ELR (cell line): ENCODE measurements at places on chromosomes 1 and 21.

- peak; percentile 74 for DNase-seq
These were observed 27.7 kb downstream of the CR1L start for GRCh38 chr1:207672522-207673130.

DNA sequence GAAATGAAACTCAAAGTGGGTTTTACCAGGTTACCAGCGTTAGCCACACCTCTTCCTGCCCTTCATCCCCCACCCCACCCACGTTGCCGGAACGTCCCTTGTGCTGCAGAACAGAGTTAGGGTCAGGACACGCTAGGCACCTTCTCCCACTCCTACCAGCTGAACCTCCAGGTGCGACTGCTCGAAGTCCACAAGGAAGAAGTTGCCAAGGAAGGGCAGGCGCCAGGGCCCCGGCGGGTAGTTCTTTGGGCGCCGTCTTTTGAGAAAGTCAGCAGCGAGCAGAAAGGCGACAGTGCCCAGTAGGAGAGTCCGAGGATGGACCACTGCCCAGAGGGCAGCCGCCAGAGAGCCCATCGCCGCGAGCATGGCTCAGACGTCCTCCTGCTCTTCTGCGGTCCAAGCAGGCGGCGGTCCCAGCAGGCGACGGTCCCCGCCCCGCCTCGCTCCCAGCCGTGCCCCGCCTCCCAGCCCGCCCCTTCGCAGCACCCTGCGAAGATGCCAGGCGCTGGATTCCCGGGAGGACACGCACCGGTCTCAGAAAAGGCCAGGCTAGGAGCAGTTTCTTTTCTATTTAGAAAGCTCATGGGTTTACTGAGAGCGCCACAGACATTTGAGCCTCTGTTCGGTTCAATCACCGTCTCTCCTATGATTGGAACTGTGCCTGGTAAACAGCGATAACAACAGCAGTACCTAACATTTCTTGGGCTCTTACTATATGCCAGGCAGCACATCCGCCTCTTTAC is at the start of gene CYP2J2:
TSS of gene CYP2J2 (minus strand) at position 393 of the 743 bp plus-strand sequence. CDS start at position 366, 27 bp downstream.
- DNase-seq: peak; percentile 33

GRCh38 chr1:26078286-26079177 is 11.1 kb upstream of the TRIM63 start:
- no peak for DNase-seq

DNA sequence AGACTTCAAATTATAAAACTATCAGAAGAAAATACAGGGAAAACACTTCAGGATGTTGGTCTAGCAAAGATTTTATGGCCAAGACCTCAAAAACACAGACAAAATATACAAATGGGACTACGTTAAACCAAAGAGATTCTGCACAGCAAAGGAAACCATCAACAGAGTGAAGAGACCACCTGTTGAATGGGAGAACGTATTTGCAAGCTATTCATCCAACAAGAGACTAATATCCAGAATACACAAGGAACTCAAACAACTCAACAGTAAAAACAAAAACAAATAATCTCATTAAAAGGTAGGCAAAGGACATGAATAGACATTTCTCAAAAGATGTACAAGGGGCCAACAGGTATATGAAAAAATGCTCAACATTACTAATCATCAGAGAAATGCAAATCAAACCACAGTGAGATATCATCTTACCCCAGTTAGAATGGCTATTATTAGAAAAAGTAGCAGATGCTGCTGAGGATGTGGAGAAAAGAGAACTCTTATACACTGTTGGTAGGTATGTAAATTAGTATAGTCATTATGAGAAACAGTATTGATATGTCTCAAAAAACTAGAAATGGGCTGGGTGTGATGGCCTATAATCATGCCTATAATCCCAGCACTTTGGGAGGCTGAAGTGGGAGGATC is 112.6 kb downstream of the LRIG2 start:
- no peak for DNase-seq

DNA sequence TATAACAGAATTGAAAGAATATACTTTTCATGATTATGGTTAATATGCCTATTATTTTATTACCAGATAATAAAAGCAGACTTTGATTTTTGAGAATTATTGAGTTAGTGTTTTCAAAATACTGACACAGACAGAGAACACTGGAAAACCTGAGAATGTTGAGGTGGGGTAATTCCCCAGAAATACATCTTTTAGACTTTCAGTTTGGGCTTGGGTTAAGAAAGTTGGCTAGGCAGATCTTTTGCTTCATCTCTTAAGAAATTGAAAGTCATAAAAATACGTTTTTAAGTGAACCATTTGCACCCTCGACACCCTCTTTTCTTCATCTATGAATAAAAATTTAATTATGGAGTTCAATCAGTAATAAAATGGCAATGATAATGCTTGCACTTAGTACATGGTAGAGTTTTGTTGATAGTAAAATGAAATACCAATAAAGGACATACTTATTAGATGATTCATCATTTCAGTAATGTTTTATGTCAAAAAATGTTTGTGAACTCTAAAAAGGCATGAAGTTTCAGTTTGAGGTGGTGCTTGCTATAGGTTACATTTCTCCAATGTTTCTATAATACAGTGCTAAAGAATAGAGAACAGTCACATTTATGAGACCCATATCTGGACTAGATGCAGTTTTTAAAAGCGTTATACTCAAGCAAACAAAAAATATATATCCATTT is 1.9 kb upstream of the SAMSN1 start:
- no peak for DNase-seq

DNA sequence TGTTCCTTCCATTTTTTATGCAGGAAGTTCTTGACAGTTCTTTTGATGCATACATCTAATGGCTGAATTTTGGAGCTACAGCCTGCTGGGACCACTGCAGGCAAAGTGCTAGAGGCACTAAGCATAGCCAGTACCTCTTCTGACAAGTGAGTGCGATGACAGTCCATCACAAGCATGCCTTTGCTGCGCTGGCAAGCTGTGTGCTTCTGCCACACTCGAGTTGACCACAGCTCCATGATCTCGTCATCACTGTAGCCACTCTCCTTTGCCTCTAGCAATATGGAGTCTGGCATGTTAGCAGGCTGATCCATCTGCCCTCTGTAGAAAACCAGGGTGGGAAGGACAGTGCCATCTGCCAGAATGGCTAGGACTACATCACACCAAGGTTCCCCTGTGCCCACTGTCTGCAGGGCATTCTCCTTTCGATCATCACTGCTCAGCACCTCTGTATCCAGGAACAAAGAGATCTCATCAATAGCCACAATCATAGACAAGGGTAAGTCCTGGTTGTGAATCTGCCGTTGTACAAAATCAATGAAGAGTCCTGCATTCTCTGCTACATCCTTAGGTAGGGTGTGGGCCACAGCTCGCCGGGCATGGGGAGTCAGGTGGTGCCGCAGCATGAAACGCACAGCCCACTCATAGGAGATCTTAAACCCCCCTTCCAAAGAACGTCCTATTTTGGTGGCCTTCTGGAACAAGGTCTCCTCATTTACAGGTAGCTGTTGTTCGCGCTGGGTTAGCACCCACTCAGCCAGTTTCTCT is 6.0 kb downstream of the PSMB4 start:
- DNase-seq: no peak

GRCh38 chr1:180674603-180675530 is 43.0 kb downstream of the XPR1 start:
- DNase-seq: peak; percentile 9

GRCh38 chr1:214413315-214413714 is 132.4 kb downstream of the SMYD2 start:
- DNase-seq: no peak

GRCh38 chr21:34132202-34132601 is 58.8 kb downstream of the MRPS6 start:
- DNase-seq: no peak

DNA sequence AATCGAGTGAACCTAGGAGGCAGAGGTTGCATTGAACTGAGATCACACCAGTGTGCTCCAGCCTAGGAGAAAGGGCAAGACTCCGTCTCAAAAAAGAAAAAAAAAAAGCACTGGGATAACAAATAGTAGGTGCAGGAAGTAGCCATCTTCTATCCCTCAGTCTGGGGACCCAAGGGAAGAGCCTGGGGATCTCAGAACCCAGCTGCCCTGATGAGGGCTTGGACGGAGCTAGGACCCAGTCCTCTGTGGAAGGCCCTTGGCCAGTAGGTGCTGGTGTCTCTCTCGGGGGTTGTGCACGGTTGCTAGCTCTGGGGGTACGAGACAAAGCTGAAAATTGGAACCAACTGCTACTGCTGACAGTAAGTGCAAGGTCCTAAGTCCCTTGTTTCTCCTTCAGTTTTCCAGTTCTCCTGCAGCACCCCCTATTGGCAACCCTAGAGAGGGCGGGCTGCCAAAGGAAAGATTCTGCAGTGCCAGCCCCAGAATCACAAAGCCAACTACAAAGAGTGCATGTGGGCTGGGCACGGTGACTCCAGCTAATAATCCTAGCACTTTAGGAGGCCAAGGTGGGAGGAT is 57.6 kb upstream of the KIF1B start:
- DNase-seq: peak; percentile 58

GRCh38 chr21:30148906-30149305 is 17.7 kb downstream of the CLDN17 start:
- no peak for DNase-seq

GRCh38 chr1:5980314-5981008 is 11.8 kb downstream of the NPHP4 start:
- DNase-seq: peak; percentile 23

- peak; percentile 97 for DNase-seq
These were observed 53.4 kb upstream of the IFFO2 start for GRCh38 chr1:19009882-19010321.

- no peak for DNase-seq
These were observed 9.6 kb downstream of the EPHA10 start for GRCh38 chr1:37755290-37755689.

- peak; percentile 38 for DNase-seq
These were observed 107.6 kb downstream of the NOS1AP start for GRCh38 chr1:162177126-162177525.

DNA sequence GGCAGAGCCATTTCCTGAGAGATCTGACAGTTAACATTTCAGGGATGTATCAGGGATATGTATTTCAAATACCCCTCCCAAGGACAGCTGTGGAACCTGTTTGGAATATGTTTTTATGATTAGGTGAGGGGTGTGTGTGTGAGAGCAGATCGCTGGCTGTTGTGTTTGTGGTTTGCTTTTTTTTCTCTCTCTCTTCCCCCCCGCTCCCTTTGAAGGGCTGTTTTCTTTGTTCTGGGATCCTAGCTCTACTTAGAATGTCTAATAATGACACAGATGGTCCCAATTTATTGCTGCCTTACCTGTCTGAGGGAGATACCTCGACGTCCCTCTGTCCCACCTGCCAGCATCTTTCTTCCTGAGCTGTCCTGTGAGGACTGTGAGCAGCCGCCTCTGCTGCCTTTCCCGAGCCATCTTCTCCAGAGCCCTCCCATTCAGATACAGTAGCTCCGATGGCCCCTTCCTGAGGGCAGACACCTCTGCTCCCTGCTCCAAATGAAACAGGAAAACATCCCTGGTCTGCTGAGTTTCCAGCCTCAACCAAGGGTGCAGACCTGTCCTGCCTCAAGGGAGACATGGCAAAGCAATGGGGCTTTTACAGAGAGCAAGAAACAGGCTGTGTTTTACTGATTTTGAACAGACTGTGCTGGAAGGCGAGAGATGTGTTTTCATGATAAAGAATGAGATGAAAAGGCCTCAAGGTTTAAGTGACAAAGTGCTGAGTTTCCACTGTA is 138.0 kb upstream of the TNR start:
- DNase-seq: no peak

DNA sequence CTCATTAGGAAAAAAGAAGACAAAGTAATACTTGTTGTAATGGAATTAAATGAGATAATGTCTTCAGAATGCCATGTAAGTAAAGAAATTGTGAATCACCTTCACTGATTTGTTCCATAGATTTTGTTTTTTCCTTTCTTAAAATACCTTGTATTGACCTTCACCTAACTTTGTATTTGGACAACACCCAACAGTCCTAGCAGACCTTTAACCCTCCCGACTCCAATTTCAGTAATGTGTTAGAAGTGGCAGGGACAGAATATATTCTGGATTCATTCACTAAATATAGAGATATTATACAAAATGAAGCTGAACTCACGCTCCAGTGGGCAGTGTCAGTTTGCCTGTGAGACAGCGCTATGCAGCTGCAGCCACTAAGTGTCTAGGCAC is 57.9 kb downstream of the UCK2 start:
- no peak for DNase-seq

- DNase-seq: no peak
These were observed 7.5 kb upstream of the KCNJ15 start for GRCh38 chr21:38249256-38249655.
